ENCODE measurements at places on chromosomes 13 and 19. TPM values are rescaled to one million over a fixed set of nuclear protein-coding genes. Genes with fewer than 3 reads are reported as not detected.

DNA sequence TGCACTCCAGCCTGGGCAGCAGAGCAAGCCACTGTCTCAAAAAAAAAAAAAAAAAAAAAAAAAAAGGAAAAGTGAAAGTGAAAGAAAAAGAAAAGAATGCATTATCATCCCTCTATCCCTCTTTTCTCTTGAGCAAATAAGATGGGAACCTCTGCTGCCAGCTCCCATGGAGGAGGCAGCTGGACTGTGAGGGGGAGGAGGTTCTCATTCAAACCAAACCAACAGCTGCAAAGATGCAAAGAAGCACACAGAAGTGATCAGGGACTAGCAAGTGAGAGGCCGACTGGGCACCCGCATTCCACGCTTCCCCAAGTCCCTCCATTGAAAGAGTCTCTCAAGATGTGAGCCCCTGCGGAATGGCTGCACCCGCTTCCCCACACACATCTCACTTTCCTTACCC, 63.5 kb downstream of the TSHZ3 start:
- no peak for DNase-seq

- no peak for DNase-seq
Measured at GRCh38 chr19:39310558-39311311, 9.9 kb downstream of the LRFN1 start.

DNA sequence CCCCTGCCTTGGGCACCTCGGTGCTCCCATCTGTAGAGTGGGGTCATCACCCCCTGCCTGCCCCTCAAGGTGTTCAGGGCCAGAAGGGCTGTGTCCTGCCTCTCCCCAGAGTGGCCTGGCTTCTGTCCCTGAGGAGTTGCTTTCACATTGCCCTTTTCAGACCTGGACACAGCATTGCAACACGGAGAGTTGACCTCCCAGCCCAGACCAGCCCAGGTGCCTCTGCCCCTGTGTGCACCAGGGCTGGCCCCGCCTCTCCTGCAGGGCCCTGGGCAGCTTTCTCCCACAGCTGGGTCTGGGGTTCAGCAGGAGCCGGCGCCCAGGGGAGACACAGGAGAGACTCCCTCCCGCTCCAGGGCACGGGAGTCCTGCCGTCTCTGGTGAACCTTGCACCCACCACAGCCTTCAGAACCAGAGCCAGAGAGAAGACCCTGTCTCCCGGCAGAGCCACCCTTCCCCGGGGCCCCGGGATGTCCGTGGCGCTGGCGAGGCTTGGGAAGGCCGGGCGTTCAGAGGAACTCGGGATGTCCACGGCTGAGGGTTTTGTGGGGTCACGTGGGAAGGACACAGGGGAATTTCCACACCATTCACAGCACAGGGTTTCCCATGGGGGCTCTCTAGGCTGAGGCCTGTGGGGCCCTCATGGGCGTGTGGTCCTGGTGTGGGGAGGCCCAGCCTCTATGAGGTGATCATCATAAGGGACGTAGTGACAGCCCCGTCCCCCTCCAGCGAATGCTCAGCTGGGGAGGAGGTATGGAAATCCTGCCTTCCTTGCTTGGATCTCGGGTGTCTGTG, 23.2 kb downstream of the C13orf46 start:
- DNase-seq: no peak

DNA sequence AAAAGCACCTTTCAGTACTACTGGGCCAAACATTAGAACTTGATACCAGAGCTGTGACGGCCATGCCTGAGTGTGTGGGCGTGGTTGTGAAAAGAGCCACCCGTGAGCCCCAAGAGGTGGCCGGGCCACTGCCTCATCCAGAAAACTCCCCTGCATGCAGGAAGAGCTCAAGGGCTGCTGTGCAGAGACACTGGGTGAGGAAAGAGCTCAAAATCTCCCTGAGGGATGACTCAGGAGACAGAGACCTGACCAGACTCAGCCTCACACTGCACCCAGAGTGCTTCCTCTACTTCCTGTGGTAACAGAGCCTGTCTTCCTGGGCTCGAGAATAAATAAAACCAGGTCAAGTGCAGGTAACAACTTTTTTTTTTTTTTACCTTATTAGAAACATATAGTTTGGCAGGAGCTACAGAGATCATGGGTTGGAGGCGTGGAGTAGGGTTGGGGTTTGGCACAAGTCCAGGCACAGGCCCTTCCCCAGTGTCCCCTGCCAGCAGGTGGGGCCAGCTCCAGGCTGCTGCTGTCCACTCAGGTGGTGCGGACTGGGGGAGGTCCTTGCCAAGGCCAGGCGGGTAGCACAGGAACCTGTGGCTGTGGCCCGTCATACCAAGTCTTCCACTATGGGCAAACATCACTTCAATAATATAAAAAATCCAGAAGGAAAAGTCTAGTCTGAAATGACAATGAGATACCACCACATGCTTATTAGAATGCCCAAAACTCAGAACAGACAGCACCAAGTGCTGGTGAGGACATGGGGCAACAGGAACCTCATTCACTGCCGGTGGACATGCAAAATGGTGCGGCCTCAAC, 25.5 kb downstream of the ELL start:
- DNase-seq: no peak

DNA sequence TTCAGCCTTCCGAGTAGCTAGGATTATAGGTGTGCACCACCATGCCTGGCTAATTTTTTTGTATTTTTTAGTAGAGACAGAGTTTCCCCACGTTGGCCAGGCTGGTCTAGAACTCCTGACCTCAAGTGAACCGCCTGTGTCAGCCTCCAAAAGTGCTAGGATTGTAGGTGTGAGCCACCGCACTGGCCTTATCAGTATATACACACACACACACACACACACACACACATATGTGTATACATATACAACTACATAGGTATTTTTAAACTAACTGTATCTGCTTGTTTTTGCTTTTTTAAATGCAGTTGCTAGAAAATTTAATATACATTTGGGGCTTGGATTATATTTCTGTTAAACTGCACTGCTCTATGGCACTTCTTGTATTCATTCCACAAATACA, 3.1 kb downstream of the CARD8 start:
- no peak for DNase-seq

The HSPB6 gene
- 50.2 TPM for polyA plus RNA-seq

All from large intestine (tissue), 12 donors.